ENCODE measurements at places on chromosomes 5 and 9. TPM values are rescaled to one million over a fixed set of nuclear protein-coding genes. Genes with fewer than 3 reads are reported as not detected.

- no peaks in the 10 kb centered on the region for H3K36me3 ChIP-seq
- H3K27ac ChIP-seq, result no peak overlapping the region
- no peak for DNase-seq
- H3K4me3 ChIP-seq, result no peak overlapping the region
Measured at GRCh38 chr5:57067597-57067924, 106.3 kb upstream of the GPBP1 start.

ASPN gene
- total RNA-seq, result 376 TPM

GRCh38 chr5:113615708-113616107 lies 102.2 kb downstream of the YTHDC2 start:
- no peak overlapping the region for H3K4me3 ChIP-seq
- H3K27me3 ChIP-seq, result peaks cover 25% of the 10 kb centered on the region
- no peak for DNase-seq
- no peaks in the 10 kb centered on the region for H3K36me3 ChIP-seq
- no peak overlapping the region for H3K27ac ChIP-seq

- no peaks in the 10 kb centered on the region for H3K36me3 ChIP-seq
- DNase-seq, result no peak
- no peaks in the 10 kb centered on the region for H3K27me3 ChIP-seq
Measured at GRCh38 chr9:104993291-104993963, 65.5 kb upstream of the ABCA1 start.

- peaks cover 85% of the 10 kb centered on the region for H3K27me3 ChIP-seq
- peaks cover 37% of the 10 kb centered on the region for H3K4me1 ChIP-seq
- H3K4me3 ChIP-seq, result no peak overlapping the region
Measured at GRCh38 chr9:77014597-77015263, 4.7 kb upstream of the FOXB2 start.

SH3PXD2B gene
- 48.9 TPM for total RNA-seq

- no peaks in the 10 kb centered on the region for H3K27me3 ChIP-seq
- H3K4me1 ChIP-seq, result peaks cover 21% of the 10 kb centered on the region
- H3K4me3 ChIP-seq, result no peak overlapping the region
Measured at GRCh38 chr5:14464671-14465070, 116.9 kb upstream of the OTULINL start.

- H3K27ac ChIP-seq, result no peak overlapping the region
- H3K4me3 ChIP-seq, result no peak overlapping the region
- no peaks in the 10 kb centered on the region for H3K27me3 ChIP-seq
- H3K36me3 ChIP-seq, result no peaks in the 10 kb centered on the region
- DNase-seq, result no peak
- peaks cover 23% of the 10 kb centered on the region for H3K4me1 ChIP-seq
Measured at GRCh38 chr9:91056486-91056885, 254.9 kb downstream of the SYK start.

- no peak for DNase-seq
- H3K27ac ChIP-seq, result peak overlapping the region; percentile 9
- H3K4me3 ChIP-seq, result no peak overlapping the region
- H3K27me3 ChIP-seq, result no peaks in the 10 kb centered on the region
- H3K4me1 ChIP-seq, result peaks cover 57% of the 10 kb centered on the region
Measured at GRCh38 chr5:78810098-78810920, 161.7 kb upstream of the LHFPL2 start.

PPP1R26 gene
- 19.5 TPM for total RNA-seq

PCDH12 gene
- 0.02 TPM for total RNA-seq

TMEM171 gene
- 3.6 TPM for total RNA-seq

- H3K36me3 ChIP-seq, result peaks cover 12% of the 10 kb centered on the region
- H3K27ac ChIP-seq, result no peak overlapping the region
- DNase-seq, result no peak
Measured at GRCh38 chr9:12826924-12827565, 52.2 kb downstream of the LURAP1L start.

GRCh38 chr5:56346741-56347535 lies 113.8 kb upstream of the ANKRD55 start:
- H3K36me3 ChIP-seq, result no peaks in the 10 kb centered on the region
- DNase-seq, result no peak
- H3K27ac ChIP-seq, result no peak overlapping the region

- no peak overlapping the region for H3K4me3 ChIP-seq
- peaks cover 12% of the 10 kb centered on the region for H3K4me1 ChIP-seq
- peak overlapping the region; percentile 3 for H3K27ac ChIP-seq
- no peak for DNase-seq
- no peaks in the 10 kb centered on the region for H3K36me3 ChIP-seq
Measured at GRCh38 chr9:124721109-124721906, 49.8 kb downstream of the NR6A1 start.

DNA sequence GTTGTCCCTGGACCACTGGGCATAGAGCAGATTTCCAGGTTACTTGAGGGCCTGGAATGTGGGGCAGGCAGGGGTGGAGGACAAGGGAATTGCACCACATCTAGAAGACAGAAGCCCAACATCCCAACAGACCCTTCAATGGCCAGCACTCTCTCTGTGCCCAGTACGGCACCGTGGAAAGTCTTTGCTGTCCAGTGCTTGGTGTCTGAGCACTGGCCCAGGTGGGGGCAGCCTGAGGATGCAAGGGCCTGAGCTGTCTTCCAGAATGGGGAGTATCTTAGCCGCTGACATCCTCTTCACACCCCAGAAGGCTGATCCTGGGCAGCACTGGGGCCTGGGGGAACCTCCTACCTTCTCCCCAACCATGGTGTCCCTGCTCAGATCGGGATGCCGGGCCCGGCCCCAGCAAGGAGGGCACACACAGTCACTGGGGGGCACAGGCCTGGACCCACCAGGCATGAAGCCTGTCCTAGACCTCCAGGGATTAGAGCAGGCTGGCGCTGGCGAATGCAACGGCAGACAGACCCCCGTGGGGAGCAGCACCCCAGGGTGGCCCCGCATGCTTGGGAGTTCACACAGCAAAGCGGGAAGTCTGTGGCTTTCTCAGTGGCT lies 40.6 kb upstream of the OLFM1 start:
- no peak for DNase-seq
- no peaks in the 10 kb centered on the region for H3K4me1 ChIP-seq
- H3K27ac ChIP-seq, result no peak overlapping the region
- H3K27me3 ChIP-seq, result peaks cover 53% of the 10 kb centered on the region
- H3K4me3 ChIP-seq, result no peak overlapping the region

- no peaks in the 10 kb centered on the region for H3K27me3 ChIP-seq
- H3K4me1 ChIP-seq, result peaks cover 67% of the 10 kb centered on the region
- no peak for DNase-seq
- H3K36me3 ChIP-seq, result peaks cover 3% of the 10 kb centered on the region
Measured at GRCh38 chr9:87567571-87567970, 69.9 kb downstream of the DAPK1 start.

PCDHGA11 gene
- 1.3 TPM for total RNA-seq

DNA sequence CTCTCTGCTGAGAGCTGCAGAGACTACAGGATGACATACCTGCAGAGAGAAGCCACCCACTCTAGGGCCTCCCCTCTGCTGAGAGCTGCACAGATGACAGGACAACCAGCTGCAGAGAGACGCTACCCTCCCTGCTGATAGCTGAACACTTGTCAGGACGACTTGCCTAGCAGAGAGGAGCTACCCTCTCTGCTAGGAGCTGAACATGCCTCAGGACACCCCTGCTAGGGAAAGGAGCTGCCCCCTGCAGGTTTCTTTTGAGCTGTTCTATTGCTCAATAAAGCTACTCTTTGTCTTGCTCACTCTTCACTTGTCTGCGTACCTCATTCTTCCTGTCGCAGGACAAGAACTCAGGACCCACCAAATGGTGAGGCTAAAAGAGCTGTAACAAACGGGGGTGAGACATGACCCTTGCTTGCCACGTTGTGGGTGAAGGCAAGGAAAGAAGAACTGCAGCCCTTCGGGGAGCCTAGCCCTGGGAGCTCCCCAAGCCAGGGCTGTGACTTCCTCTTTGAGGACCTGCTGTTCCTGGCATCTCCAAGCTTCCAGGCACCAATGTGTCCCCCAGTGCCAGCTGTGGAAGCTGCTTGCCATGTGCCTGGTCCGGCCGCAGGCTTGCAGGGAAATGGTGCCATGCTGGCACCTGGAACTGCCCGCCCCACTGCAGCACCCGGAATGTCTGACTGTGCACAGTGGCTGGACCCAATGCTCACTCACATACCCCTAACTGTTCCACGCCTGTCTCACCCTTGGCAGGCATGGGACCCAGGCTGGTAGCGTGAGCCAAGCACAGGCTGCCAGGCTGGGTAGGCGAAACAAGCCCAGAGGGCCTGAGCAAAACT lies 5.1 kb upstream of the TESK1 start:
- no peak overlapping the region for H3K27ac ChIP-seq
- H3K36me3 ChIP-seq, result no peaks in the 10 kb centered on the region

GRCh38 chr5:128667152-128667551 lies 129.1 kb upstream of the FBN2 start:
- no peak overlapping the region for H3K4me3 ChIP-seq
- no peaks in the 10 kb centered on the region for H3K36me3 ChIP-seq
- H3K27ac ChIP-seq, result no peak overlapping the region
- H3K4me1 ChIP-seq, result peaks cover 5% of the 10 kb centered on the region
- no peak for DNase-seq

DNA sequence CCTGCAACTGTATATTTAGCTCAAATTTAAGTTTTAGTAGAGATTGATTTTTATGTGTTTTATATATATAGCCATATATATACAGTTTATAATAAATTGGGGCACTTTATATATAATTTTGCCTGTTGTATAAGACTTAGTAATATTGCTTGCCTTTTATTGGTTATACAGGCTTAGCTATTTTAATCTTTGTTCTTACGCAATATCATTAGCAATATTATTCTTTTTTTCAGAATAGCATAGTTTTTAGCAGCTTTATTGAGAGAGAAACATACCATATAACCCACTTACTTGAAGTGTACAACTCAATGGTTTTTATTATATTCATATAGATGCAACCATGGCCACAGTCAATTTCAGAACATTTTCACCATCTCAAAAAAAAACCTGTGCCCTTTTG lies 28.0 kb downstream of the CDO1 start:
- DNase-seq, result no peak
- no peak overlapping the region for H3K27ac ChIP-seq
- H3K4me1 ChIP-seq, result no peaks in the 10 kb centered on the region
- H3K27me3 ChIP-seq, result peaks cover 40% of the 10 kb centered on the region
- H3K4me3 ChIP-seq, result no peak overlapping the region

AMACR gene
- 13.7 TPM for total RNA-seq

- peak; percentile 74 for DNase-seq
- H3K4me3 ChIP-seq, result no peak overlapping the region
- H3K4me1 ChIP-seq, result no peaks in the 10 kb centered on the region
- H3K36me3 ChIP-seq, result peaks cover 3% of the 10 kb centered on the region
- no peaks in the 10 kb centered on the region for H3K27me3 ChIP-seq
- no peak overlapping the region for H3K27ac ChIP-seq
Measured at GRCh38 chr9:93674580-93675335, 98.4 kb downstream of the PHF2 start.

DNA sequence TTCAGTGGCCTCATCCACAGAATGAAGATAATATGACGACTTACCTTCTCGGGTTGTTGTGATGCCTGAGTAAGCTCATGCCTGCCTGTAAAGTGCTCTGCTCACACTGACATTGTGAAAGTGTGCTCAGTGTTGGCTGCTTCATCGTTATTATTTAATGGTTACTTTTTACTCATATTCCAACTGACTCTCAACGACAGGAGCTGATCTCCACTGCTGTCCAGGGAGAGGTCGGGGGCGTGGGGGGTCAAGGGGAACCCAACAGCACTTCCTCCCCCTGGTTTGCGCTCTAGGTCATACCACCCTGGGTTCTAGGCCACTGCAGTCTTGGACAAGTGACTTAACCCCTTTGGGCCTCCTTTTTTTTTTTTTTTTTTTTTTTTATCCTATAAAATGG lies 52.9 kb upstream of the ANGPTL2 start:
- H3K4me1 ChIP-seq, result peaks cover 34% of the 10 kb centered on the region
- no peak overlapping the region for H3K27ac ChIP-seq
- H3K4me3 ChIP-seq, result no peak overlapping the region
- no peaks in the 10 kb centered on the region for H3K36me3 ChIP-seq
- no peak for DNase-seq

ORM2 gene
- total RNA-seq, result not detected

NUDT12 gene
- total RNA-seq, result 7.4 TPM

- no peak overlapping the region for H3K4me3 ChIP-seq
- H3K4me1 ChIP-seq, result peaks cover 25% of the 10 kb centered on the region
- no peaks in the 10 kb centered on the region for H3K27me3 ChIP-seq
- peak overlapping the region; percentile 9 for H3K27ac ChIP-seq
Measured at GRCh38 chr5:169706758-169707450, 69.8 kb downstream of the DOCK2 start.

DNA sequence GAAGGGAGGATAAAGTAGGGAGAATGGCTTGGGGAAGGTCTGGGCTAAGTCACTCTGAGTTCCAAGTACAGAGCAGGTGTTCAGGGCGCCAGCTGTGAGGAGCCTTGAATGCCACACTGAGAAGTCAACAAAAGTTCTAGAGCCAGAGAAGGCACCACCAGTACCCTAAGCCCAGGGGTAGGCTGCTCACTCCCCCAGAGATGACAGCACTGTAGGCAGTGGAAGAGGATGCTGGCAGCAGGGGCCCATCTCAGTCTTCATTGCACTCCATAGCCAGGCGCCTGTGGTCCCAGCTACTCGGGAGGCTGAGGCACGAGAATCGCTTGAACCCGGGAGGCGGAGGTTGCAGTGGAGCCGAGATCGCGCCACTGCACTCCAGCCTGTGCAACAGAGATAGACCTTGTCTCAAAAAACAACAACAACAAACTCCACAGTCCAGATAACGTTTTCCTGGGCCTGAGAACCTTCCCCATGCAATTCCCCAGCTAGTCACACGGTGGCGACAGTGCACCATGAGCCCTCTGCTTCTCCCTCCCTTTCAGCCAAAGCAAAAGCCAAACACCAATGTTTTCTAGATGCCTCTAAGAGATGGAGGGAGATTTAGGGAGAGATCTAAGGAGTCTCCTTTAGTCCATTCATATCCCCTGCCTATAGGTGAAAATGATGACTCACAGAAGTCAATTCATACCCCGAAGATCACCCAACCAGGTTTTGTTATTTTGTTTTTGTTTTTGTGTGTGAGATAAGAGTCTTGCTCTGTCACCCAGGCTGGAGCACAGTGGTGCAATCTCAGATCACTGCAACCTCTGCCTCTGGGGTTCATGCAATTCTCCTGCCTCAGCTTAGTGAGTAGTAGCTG lies 19.8 kb upstream of the NSD1 start:
- no peaks in the 10 kb centered on the region for H3K4me1 ChIP-seq
- no peak overlapping the region for H3K4me3 ChIP-seq
- no peak overlapping the region for H3K27ac ChIP-seq

- H3K4me3 ChIP-seq, result no peak overlapping the region
- H3K27ac ChIP-seq, result no peak overlapping the region
- no peaks in the 10 kb centered on the region for H3K27me3 ChIP-seq
- peaks cover 34% of the 10 kb centered on the region for H3K4me1 ChIP-seq
- H3K36me3 ChIP-seq, result no peaks in the 10 kb centered on the region
- DNase-seq, result no peak
Measured at GRCh38 chr5:54616031-54616430, 98.5 kb downstream of the SNX18 start.

BSPRY gene
- not detected for total RNA-seq

Data from chondrocyte (in vitro differentiated cells).